ENCODE measurements at places on chromosomes 12 and 14. TPM values are rescaled to one million over a fixed set of nuclear protein-coding genes. Genes with fewer than 3 reads are reported as not detected.

- DNase-seq, result no peak
These were observed 43.8 kb downstream of the FOXN3 start for GRCh38 chr14:89373185-89373584.

GRCh38 chr12:42802785-42803189 is 213.2 kb upstream of the PRICKLE1 start:
- peak; percentile 75 for DNase-seq

ARL1 gene
- polyA plus RNA-seq, result 75.4 TPM

GRCh38 chr12:92094751-92095161 is 50.9 kb downstream of the BTG1 start:
- no peak for DNase-seq

DNA sequence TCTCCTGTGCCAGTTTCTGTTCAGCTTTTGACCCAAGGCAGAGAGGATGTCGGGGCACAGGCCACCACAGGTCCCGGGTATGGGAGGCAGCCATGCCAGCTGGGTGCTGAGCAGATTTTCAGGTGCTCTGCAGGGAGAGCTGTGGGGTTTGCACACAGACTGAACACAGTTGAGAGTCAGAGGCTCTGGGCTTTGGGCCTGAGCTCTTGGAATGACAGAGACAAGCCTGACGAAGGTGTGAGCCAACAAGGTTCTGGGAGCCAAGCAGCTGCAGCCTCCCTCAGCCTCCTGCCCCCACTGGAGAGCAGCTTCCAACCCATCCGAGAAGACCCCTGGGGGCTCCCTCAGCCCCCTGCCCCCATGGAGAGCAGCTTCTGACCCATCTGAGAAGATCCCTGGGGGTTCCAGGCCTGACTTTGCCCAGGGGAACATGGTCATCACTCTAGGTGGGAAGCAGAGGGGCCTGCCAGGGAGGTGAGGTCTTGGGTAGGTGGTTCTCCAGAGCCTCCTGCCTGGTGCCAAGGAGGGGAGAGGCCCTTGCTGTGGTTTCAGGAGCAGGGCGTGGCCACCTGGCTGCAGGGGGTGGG is 13.8 kb downstream of the FBRSL1 start:
- DNase-seq, result peak; percentile 57

DNA sequence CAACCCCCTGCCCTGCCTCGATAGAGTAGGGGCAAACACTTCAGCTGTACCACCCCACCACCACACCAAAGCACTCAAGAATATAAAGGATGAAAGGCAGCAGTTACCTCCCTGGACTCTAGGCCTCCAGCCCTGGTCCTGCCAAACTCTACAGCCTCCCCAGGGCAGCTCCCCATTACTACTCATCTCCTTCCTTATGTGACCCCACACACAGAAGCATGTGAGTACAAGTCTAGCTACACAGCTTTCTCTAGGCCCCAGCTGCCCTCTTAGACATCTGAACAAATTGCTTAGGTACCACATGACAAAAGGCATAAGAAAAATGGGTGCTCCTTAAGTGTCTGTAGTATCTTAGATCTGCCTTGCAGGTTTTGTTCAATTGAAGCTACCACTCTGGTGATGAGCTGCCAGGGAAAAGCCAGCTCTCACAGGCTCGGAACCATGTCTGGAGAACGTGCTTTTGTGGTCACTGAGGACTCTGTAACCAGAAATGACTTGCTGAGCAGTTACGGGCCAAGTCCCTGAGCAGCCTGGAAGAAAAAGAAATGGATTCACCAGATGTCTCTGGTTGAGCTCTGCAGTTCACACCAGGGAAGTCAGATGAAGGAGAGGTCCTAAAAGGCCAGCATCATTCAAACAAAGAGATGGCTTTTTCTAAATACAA is 32.8 kb downstream of the FMNL3 start:
- DNase-seq, result no peak

- DNase-seq, result no peak
These were observed 162.5 kb upstream of the ABCD2 start for GRCh38 chr12:39782026-39782545.
